ENCODE measurements at places on chromosomes 12 and 14.
A peak's percentile ranks its signal among the peaks of the same experiment; 100 is the strongest.

DNA sequence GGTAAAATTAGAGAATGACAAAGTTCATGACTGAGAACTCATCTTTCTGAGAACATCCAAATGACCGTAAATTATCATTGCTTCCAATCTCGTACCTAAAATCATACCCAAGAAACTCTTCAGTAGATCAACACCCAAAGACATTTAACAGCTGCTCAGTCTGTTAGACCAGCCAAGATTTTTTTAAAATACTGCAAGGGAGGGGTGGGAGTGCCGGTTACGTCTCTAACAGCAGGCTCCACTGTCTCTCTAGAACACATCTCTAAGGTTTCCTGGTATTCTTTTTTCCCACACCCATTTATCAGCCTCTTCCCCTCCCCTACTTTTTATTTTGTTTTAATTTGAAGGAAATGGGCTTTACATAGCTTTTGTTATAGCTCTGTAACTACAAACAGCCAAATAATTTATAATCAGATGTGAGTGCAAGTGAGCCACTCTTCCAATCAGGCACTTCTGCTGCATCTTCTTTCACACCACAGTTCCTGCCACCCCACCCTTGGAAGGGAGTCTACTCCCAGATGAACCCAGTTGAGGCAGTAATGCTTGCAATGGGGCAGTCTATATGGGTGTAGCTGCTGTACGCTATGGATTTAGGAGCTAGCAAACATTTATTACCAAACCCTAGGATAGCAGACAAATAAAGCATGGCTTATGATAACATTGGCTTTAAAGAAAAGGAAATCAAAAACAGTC is 21.9 kb downstream of the PTPRB start:
- no peak for DNase-seq

DNA sequence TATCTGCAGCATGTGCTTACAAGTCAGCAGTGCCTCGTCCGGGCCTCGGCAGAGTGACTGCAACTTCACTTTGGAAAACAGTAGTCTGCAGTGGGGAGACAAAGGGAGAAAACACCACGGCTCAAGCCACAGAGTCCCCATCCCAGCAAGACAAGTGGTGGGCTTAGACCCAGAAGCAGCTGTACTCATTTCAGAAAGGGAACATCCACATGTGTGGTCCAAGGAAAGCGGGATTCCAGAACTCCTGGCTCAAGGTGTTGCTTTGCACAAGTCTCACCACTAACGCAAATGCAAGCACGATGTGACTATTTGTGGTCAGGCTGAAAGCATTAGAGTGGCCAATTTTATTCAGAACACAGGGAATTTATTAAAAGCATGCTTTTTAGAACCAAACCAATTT is 198.3 kb downstream of the TTC7B start:
- no peak for DNase-seq

DNA sequence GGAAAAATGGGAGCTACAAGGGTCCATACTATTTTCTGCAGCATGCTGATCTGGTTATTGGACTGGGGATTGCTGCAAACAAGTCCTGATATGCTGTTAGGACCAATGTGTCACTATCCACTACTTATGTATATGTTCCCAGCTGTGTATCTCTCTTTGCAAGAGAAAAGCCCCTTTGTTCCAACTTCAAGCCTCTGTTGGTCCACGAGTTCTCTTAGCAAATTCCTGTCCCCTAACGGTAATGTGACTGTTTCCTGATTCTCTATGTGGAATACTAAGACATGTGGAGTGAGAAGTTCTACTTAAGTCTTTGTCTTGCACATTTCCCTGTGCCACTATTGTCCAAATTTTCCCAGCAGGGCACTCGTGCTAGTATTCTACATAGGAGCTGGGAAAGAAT is 557.7 kb downstream of the FSCB start:
- no peak for DNase-seq

GRCh38 chr14:94009767-94010166 is 12.7 kb downstream of the CCDC197 start:
- no peak for DNase-seq

DNA sequence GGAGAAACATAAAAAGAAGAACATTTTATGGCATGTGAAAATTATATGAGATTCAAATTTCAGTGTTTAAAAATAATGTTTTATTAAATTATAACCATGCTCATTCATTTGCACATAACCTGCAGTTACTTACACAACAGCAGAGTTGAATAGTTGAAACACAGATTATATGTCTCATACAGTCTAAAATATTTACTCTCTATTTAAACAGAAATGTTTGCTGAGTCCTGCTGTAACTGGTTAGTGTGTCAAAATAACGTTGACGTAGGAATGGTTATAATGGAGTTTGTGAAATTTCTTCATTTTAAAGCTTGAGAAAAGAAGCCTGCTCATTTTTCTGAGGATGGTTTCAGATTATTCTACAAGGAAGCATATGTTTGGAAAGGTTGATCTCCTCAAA is 196.5 kb upstream of the GARIN2 start:
- no peak for DNase-seq

GRCh38 chr12:132284827-132285741 is 44.3 kb downstream of the GALNT9 start:
- DNase-seq, result no peak

DNA sequence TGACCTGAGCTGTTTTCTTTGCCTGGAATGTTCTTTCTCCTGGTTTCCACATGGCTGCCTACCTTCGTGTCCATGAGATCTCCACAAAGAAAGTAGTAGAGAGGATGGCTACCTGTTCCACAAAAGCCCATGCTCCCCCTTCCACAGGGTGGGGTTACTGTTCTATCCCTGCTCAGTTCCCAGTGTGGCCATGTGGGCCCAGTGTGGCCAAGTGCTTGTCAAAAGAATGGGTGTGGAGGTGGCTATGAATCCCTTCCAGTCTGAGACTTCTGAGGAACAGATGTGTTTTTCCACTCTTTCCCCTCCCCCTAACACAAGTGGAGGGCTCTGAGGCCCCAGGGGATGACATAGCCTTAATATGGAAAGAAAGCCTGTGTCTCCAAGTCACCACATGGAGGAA is 26.2 kb upstream of the HSP90B1 start:
- no peak for DNase-seq

DNA sequence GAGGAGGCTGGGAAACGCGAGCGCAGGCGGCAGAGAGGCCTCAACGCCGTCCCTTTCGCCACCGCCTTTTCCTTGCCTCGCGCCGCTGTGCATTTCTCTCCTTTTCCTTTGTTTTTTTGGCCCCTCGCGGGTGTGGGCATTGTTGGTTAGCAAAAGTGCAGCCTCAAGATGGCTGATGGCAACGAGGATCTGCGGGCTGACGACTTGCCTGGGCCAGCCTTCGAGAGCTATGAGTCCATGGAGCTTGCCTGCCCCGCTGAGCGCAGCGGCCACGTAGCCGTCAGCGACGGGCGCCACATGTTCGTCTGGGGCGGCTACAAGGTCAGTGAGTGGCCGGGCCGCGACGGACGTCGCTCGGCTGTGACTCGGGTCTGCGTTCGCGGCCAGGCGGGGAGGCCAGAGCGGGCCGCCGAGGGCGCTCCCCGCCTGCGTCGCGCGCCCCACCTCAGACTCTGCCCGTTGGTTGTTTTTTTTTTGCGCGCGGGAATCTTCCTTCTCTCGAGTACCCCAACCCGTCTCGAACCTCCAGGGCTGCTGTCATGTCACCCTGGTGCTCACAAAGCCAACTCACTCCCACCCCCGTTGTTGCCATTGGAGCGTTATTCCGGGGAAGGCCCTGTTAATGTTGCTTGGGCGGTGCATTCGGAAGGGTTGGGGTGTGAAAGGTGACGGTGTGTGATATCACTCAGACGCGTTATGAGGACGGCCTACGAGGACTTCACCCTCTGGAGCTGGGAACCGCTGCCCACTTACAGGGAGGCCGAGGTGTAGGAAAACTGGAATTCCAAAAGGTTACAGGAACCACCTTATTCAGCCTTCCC is 558 bp downstream of the KLHDC2 start:
- peak; percentile 66 for DNase-seq

DNA sequence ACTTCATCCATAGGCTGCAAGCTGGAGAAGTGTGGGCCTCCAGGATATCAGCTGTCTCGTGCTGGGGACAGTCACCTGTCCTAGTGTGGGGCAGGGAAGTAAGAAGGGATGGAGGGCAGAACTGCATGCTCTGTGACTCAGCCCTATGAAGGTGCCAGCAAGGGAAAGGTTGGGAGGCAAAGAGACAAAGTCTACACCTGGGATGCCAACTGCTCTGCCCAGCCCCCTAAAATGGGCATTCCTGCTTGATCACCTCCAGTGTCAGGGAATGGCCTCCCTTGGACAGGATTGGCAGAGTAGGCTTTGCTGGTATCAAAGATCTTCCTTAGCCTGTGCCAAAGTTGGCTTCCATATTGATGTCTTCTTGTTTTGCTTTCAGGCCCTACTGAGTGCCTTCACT is 335.0 kb downstream of the BCL11B start:
- DNase-seq, result no peak

DNA sequence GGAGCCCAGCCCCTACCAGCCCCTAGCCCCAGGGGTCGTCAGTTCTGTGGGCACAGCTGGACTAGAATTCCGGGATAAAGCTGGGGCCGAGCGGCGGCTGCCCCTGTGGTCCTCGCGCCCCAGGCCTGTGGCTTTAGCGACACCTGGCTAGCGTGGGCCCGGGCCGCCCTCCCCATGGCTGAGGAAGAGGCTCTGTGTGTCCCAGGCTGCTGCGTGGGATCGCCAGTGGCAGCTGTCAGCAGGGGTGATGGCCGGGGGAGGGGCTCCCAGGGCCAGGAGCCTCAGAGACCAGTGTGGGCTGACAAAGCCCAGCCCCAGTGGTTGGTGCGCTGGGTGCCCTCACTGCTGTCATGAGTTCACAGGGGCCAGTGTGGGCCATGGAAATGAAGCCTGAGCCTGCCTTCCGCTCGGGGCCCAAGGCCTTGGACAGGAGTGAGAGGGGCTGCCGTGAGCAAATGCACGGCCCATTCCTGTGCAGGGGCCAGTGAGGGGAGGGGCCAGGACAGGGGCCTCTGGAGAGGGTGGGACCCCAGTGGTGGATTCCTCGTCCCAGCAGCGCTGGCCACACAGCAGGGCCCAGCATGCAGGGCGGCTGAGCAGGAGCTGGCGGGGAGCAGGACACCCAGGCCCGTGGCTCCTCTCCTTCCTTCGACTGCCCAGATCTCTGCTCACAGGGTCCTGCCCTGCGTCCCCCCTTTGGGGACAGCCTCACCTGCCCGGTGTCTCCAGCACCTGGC is 11.4 kb downstream of the FBRSL1 start:
- no peak for DNase-seq

DNA sequence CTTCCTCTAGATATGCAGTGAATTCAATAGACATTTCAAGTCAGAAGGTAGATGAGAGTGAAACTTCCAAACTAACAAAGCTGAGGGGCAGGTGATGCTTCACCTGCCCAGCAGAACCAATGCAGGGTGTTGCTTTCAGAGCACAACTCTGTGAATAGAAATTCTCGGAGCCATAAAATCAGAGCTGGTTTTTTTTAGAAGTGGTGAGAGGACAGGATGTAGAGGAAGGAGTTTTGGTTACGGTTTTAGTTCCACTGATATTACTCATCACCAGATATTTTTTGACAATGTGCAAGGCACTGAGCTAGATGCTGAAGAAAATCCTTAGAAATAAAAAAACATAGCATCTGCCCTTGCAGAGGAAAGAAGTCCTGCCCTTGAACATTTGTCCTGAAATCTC is 62.2 kb downstream of the BMP4 start:
- no peak for DNase-seq

DNA sequence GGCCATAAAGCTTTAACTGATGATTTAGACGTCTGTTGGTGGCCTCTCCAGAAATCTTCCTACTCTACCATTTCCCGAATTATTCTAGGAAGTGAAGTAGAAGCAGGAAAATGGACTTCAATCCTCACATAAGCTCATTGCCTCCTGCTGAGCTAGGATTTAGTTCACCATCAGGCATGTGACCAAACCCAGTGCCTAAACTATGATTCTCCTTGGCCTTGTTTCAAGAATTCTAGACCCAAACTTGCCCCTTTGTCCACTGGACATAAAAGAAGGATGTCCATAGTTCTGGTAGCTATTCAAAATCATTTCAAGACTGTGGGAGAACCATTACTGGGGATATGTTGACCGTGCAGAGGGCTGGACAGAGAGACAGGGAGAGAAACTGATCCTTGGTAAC is 105.8 kb downstream of the C12orf50 start:
- DNase-seq, result no peak

- no peak for DNase-seq
These were observed 64.1 kb downstream of the KIAA0586 start for GRCh38 chr14:58491593-58491992.

DNA sequence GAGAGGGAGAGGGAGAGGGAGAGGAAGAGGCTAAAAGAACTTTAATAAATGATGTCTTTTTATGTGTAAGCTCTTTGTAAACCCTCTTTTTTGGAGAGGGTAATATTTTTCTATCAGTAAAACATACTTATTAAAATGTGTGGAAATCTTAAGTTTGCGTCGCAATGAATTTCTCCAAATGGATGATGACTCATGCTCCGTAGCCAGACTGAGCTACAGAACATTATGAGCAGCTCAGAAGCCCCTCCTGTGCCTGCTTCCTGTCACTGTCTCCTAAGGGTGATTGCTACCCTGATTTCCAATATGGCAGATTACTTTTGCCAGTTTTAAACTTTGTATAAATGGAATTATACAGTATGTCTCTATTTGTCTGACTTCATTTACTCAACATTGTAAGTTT is 13.0 kb upstream of the PYGL start:
- DNase-seq, result no peak

- DNase-seq, result no peak
These were observed 17.2 kb downstream of the RILPL1 start for GRCh38 chr12:123516216-123516780.

- DNase-seq, result no peak
These were observed 5.3 kb upstream of the TSPAN8 start for GRCh38 chr12:71162832-71163763.

DNA sequence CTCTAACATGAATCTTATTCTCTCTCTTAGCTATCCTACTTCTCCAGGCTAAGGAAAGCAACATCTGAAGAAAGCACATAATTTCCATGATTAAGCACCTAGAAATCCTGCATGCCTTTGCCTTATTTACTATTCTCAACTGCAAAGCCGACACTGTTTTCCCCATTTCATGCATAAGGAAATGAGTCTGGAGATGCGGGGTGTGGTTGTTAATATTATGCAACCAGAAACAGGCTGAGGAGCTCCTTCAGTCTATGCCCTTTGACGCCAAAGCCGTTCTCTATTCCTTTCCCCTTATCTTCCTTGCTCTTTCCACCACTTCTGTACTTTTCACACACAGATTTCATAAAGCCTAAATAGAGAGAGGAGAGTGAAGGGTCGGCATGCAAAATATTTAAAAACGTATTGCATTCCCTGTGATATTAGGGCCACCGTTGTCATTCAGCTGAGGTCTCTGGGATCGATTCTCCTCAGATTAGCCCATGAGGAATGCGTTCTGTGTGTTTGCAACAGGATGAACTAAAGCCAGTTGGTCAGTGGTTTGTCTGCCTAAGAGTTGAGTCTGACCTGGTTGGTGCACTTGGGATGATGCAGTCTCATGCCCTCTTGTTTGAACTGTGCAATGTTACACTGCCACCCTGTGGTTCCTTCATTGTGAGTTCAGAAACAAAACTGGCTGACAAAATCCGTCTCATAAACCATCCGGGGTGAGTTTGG is 53.1 kb upstream of the PLEKHG7 start:
- DNase-seq, result peak; percentile 47

- no peak for DNase-seq
These were observed 69.0 kb downstream of the WDR20 start for GRCh38 chr14:102208741-102209140.

- DNase-seq, result no peak
These were observed 60.7 kb upstream of the CCND2 start for GRCh38 chr12:4212845-4213244.

Measured in left hindlimb (tissue), 1 donor.